Tongue (tissue), 3 donors: ENCODE measurements at places on chromosomes 6 and 20. TPM values are rescaled to one million over a fixed set of nuclear protein-coding genes. Genes with fewer than 3 reads are reported as not detected.

MOXD1 gene
- total RNA-seq: 17.6 TPM

MYBL2 gene
- total RNA-seq: 7.7 TPM

CLPSL2 gene
- not detected for total RNA-seq

DNAAF9 gene
- total RNA-seq: 20.3 TPM

SPTLC3 gene
- 15.8 TPM for total RNA-seq

HLA-DRB5 gene
- total RNA-seq: 0.31 TPM

PLAGL1 gene
- 214 TPM for total RNA-seq

KCNK16 gene
- total RNA-seq: not detected

OR2J3 gene
- total RNA-seq: not detected

TBX18 gene
- 18.1 TPM for total RNA-seq

PROKR2 gene
- total RNA-seq: not detected

HNF4A gene
- total RNA-seq: not detected

PACRG gene
- 11.5 TPM for total RNA-seq

MICB gene
- 3.9 TPM for total RNA-seq

EBF4 gene
- 3.4 TPM for total RNA-seq

VGLL2 gene
- total RNA-seq: 18.4 TPM

MED20 gene
- 26.6 TPM for total RNA-seq

BTN1A1 gene
- not detected for total RNA-seq

SLC17A2 gene
- not detected for total RNA-seq

RIPPLY2 gene
- not detected for total RNA-seq

COL12A1 gene
- 443 TPM for total RNA-seq

PKIB gene
- 7.1 TPM for total RNA-seq

PEX6 gene
- 23.1 TPM for total RNA-seq

C20orf144 gene
- total RNA-seq: not detected

APCDD1L gene
- 5.1 TPM for total RNA-seq

TFAP2C gene
- 9.2 TPM for total RNA-seq

CD83 gene
- total RNA-seq: 16.7 TPM

IL17F gene
- not detected for total RNA-seq

RBPJL gene
- not detected for total RNA-seq

ZNF165 gene
- total RNA-seq: 0.72 TPM

CBFA2T2 gene
- 16.5 TPM for total RNA-seq

CRISP2 gene
- not detected for total RNA-seq

SDCBP2 gene
- 3.6 TPM for total RNA-seq

DDR1 gene
- 73.2 TPM for total RNA-seq

RSPH4A gene
- total RNA-seq: 0.62 TPM

TP53TG5 gene
- not detected for total RNA-seq

CST2 gene
- total RNA-seq: not detected

FOXP4 gene
- total RNA-seq: 4.1 TPM

TSBP1 gene
- total RNA-seq: not detected

E2F1 gene
- total RNA-seq: 5.5 TPM

CGA gene
- total RNA-seq: 1.9 TPM

ME1 gene
- 4.0 TPM for total RNA-seq

HDDC2 gene
- total RNA-seq: 43.6 TPM

KHDC3L gene
- not detected for total RNA-seq

PGC gene
- total RNA-seq: not detected

GSTA1 gene
- total RNA-seq: 1.6 TPM

HDGFL1 gene
- not detected for total RNA-seq

ACSS2 gene
- 63.9 TPM for total RNA-seq

RNASET2 gene
- 20.7 TPM for total RNA-seq

KCNS1 gene
- total RNA-seq: 1.1 TPM

TREML4 gene
- total RNA-seq: not detected
